HT1080 (cell line): ENCODE measurements at places on chromosomes 1 and 21. TPM values are rescaled to one million over a fixed set of nuclear protein-coding genes. Genes with fewer than 3 reads are reported as not detected.

GRCh38 chr1:219126377-219126776 is 47.3 kb upstream of the LYPLAL1 start:
- no peak for DNase-seq

DNA sequence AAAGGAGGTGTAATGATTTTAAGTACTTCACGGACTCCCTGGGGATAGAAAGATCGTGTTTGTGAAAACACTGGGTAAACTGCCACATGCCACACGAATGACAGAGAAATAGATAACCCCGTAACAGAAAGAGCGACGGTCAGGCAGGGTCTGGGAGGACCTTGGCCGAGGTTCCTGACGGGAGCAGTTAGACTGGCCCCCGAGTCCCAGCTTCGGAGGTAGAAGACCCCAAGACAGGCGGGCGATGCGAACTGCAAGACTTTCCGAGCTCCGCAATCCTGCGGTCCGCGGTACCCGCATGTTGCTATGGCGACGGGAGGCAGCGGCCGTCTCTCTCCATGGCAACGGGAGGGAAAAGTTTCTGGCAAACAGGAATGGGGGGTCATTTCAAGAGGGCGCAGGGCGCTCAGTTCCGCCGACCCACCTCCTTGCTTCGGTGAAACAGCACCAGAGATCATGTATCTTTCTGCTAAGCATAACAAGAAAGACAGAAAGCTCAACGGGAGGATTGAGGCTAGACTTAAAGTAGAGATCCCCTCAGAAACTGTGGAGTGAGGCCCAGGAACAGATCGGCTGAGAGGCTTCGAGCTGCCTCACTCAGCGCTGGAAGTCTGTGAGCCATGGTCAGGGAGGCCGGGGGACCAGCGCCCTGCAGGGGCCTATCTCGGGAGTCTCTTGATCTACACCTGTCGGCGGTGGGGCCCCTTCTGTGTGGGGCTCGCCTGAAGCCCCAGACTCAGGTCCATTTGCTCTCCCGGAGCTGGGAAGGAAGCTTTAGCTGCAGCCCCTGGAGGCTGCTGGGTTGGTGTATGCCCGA is 685 bp upstream of the SYT6 start:
- no peak for DNase-seq

DNA sequence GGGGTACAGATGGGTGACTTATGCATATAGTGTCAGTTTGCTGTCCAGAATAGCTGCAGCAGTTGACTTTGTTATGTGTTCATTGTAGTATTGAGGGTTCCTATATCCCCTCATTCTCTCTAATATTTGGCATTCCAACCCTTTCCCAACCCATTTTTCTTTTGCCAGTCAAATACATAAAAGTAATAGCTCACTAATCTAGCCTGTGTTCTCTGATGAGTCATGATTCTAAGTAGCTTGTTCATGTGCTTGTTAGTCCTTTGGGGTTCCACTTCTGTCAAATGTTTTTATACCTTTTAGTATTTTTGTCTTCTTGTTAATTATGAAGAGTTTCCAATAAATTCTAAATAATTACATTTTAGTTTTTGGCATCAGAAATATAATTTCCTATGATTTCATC is 99.2 kb upstream of the MROH9 start:
- peak; percentile 23 for DNase-seq

DNA sequence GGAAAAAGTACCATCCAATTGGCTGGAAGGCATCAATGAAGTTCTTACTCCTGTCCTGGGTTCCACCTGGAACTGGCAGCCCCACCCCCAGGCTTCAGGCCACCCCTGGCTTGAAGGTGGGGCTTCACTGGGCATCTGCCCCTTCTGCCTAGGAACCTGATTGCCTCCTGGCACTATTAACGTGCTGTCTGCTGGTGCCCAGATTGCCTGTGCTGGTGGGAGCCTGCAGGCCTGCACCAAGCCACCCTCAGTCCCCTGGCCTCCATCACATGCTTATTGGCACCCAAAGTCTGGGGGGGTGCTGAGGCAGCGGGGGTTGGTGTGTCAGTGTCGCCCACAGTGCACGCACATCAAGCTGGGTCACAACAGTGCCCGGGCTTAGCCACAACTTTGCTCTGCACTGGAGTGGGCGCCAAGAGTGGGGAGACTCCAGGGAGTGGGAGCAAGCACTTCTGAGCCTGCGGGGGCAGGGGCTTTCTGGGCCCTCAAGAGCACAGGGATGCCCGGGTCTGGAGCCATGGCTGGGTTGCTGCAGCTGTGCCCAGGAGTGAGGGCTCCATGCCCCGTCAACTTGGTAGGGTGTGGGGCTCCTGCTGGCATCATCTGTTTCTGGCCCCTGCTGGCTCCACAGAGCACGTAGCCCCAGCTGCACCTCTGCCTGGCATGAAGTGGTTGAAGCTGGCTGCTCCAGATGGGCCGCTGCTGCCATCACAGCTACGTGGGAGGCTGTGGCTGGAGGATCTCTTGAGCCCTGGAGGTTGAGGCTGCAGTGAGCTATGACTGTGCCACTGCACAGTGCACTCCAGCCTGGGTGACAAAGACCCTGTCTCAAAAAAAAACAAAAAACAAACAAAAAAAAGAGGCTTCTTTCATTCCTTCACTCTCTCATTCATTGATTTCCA is 4.1 kb upstream of the LSM10 start:
- DNase-seq = no peak

DNA sequence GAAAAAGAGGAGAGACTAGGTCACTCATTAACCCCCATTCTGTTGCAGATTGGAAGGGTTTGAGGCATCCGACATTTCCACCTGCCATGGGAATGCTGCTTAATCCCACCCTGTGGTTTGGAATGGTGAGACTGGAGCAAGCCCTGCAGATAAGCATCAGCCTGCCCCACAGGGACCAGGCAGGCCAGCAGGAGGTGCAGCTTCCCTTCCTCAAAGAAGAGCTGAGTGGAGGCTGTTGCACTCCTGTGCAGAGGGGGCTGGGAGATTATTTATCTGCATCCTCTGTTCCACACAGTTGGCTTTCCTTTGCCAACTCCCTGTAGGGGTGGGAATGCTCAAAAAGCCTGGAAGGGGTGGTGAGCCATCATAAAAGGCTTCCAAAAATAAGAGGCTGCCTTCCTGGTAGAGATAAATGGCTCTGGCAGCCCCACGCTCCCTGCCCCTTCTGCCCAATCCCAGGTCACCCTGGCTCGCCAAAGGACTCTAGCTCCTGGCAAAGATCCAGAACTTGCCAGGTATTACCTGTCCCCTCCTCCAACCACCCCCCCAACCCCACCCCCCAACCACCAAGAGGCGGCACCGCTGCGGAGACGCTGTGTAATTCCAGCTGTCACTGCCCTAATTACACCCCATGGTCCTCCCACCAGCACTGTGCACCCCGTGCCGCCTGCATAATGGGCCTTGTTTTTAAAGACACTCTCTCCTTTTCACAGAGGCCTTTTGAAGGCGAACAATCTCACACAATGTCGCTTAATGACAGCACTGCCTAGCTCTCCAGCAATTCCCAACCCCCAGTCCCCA is 83.0 kb upstream of the ZC3H12A start:
- DNase-seq = no peak

DNA sequence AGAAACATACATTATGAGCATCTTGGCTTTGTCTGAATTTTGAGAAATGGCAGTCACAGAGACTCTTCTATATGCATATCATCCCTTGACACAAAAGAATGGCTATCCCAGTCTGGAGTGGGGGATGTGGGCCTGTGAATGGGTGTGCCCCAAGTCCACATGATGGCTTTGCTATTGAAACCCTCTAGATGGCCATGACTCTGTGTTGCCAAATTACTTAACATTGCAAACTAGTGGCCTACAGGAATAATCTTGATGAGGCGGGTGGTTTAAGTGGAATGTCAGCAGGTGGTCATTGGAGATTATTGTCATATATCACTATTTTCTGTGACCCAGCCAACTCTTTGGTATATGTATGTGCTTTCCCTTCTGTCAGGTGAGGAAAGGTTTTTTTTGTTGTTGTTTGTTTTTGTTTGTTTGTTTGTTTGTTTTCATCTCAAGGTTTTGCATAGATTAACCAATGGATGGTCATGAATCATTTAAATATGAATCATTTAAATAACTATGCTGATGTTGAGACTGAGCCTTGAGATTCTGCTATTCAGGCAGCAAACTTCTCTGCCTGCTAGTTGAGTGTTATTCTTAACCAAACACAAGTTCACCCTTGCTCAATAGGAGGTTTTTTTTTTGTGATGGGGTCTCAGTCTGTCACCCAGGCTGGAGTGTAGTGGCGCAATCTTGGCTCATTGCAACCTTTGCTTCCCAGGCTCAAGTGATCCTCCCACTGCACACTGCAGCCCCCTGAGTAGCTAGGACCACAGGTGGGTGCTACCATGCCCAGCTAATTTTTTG is 103.0 kb downstream of the NOS1AP start:
- DNase-seq = no peak

DNA sequence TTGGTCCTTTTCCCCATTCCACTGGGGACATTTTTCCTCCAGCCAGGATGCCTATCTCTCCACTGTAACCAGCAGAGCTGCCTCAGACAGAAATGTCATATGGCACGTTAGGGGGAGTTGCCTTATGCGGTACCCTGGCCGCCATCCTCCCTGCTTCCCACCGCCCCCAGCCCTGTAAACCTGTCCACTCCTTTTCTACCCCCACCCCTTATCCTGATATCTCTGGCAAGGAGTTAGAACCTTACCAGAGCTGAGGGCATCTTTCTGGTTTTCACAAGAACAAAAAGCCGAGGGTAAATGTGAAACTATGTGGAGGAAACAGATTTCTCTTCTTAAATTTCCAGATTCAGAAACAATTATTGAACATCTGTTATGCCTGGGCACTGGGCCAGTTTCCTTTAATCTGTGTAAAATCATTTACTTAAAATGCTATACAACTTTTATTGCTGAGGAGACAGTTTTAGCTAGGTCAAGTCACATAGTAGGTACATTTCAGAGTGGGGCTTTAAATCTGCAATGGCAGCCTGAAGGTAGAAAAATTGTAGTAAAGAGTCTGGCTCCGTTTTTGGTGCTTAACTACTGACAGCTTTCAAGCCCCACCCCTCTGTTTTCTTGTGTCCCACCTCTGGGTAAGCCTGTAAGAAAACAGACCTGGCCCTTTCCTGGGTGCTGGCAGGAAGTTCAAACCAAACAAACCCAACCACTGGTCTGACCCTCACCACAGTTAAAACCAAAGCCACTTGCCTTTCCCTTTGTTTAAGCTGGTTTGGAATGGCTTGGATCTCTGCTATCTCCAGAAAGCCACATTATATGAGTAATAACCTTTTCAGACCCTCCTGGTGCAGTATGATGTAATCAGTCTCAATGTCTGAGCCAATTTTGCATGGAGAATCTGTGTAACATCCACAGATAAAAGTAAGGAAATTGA is 319.0 kb downstream of the HHAT start:
- DNase-seq = peak; percentile 77

DNA sequence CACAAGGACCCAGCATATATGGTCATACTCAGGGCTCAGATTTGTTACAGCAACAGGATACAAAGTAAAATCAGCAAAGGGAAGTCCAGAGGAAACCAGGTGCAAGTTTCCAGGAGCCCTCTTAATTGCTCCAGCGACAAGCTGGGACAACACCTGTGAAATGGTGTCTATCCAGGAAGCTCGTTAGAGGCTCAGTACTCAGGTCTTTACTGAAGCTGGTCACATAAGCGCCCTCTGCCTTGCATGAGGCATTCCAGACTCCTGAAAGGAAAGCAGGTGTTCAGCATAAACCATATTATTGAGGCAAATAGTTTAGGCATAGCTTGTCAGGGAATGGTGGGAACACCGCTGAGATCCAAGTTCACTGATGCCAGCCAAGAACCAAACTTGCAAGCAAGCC is 231.0 kb downstream of the SLC35F3 start:
- DNase-seq = no peak

DNA sequence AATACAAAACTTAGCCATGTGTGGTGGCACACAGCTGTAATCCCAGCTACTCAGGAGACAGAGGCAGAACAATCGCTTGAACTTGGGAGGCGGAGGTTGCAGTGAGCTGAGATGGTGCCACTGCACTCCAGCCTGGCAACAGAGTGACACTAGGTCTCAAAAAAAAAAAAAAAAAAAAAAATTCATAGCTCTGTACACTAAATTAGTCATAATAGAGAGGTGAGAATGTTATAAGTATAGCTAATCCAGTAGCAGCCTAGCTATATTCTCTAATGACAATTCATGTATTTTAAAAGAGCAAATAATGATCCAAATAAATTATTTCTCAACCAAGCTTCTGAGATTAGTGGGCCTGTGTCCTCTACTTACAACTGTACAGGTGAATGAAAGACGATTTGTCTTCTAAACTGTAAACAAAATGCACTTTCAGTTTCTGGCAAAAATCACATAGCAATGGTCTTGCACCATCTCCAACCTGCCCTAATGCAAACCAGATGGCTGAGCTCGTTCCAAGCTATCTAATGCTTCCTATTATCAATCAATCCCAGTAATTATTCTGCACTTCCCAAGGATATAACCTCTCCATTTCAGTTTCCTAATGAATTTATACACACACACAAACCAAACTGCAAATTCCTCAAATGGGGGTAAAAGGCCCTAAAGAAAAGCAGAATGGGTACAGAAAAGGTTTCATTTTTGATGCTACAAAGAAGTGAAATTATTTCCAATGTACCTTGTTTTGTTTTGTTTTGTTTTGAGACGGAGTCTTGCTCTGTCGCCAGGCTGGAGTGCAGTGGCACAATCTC is 56.5 kb downstream of the GATAD2B start:
- DNase-seq = no peak

GRCh38 chr1:29524285-29525065 is 288.2 kb downstream of the PTPRU start:
- no peak for DNase-seq

DNA sequence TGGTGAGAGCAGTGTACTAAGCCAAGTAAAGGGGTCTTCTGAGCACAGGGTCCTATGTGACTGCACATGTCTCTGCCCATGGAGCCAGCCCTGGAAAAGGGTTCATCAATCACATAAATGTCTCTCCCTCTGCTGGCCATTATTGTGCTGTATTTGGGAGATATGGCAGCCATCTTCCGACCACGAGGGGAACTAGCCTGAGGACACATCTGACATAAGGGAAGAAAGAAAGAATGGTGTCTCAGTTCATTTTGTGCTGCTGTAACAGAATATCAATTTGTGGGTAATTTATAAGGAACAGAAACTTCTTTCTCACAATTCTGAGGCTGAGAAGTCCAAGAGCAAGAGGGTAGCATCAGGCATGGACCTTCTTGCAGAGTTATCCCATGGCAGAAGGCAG is 55.1 kb upstream of the GJA5 start:
- no peak for DNase-seq

- no peak for DNase-seq
Measured at GRCh38 chr1:204647805-204648153, 37.8 kb downstream of the LRRN2 start.

DNA sequence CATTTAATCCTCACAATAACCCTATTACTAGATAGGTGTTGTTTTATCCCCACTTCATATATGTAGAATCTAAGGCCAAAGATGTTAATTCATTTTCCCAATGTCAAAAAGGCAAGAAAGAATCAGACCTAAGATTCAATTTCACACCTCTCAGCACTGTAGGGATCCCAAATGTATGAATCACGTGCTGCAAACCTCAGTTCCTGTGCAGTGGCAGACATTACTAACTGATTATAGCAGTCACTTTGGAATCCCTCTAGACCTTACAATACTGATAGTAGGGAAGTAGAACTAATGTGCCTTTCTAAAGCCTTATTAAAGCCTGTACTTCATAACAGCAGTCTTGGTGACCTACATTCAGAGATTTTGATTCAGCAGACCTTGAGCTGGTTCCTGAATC is 2.3 kb downstream of the C1orf87 start:
- no peak for DNase-seq

S100A7A gene
- not detected in 2 replicates for total RNA-seq

CLDN8 gene
- not detected in 2 replicates for total RNA-seq

C4BPB gene
- total RNA-seq = not detected in 2 replicates

DAB1 gene
- 0.10 TPM in 1 of 2 replicates, not detected in the other for total RNA-seq

CD1B gene
- not detected in 2 replicates for total RNA-seq

LMO4 gene
- total RNA-seq = 30.6 and 32.6 TPM in 2 replicates

USH2A gene
- under 0.01 and 0.02 TPM in 2 replicates for total RNA-seq

PCP4L1 gene
- 0.10 and 0.27 TPM in 2 replicates for total RNA-seq

FUBP1 gene
- total RNA-seq = 77.1 and 94.1 TPM in 2 replicates

LYPD8 gene
- 2.0 and 3.8 TPM in 2 replicates for total RNA-seq
